ENCODE measurements at places on chromosomes 7 and 10.

GRCh38 chr10:51250278-51250920, 176.1 kb downstream of the PRKG1 start:
- DNase-seq: no peak

DNA sequence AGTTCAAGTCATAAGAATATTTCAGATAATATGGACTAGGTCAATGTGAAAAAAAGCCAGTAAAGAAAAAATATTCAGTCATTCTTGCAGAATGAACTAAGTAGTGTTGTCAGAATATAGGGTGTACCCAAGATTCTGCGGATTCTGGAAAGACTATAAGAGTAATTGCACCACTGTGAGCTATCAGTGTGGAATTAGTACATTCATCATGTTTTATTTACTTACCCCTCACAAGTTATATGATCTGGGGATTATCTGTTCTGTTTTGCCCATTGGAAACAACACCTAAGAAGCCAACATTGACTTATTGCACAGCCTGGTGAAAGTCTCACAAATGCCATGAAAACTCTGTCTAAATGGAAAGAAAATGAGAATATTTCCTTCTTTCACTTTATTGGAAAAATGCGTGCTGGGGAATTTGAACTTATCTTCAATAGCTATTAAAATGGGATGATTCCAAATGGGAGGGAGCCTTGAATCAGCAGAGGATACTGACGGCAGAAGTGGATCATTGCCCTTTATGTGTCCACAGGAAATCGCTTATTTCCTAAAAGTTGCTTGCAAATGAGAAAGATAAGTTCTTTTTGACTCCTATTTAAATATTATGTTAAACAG, 563.3 kb upstream of the POM121L12 start:
- no peak for DNase-seq

DNA sequence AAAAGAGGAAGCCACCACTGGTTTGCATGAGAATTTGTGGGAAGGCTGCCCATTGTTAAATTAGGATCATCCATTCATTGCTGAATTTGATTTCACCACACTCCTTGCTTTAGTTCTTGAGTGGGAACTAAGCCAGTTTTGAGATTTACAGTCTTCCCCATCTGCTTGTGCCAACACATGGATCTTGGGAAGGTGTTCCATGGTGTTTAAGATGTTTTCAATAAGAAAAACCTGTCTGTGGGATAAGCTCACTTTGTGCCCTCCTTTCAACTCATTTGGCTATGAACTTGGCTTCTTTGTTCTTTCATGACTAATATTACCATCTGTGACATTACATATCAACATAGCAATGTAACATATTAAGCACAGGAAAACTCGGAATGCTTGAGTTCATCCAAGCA, 73.2 kb downstream of the INHBA start:
- no peak for DNase-seq

DNA sequence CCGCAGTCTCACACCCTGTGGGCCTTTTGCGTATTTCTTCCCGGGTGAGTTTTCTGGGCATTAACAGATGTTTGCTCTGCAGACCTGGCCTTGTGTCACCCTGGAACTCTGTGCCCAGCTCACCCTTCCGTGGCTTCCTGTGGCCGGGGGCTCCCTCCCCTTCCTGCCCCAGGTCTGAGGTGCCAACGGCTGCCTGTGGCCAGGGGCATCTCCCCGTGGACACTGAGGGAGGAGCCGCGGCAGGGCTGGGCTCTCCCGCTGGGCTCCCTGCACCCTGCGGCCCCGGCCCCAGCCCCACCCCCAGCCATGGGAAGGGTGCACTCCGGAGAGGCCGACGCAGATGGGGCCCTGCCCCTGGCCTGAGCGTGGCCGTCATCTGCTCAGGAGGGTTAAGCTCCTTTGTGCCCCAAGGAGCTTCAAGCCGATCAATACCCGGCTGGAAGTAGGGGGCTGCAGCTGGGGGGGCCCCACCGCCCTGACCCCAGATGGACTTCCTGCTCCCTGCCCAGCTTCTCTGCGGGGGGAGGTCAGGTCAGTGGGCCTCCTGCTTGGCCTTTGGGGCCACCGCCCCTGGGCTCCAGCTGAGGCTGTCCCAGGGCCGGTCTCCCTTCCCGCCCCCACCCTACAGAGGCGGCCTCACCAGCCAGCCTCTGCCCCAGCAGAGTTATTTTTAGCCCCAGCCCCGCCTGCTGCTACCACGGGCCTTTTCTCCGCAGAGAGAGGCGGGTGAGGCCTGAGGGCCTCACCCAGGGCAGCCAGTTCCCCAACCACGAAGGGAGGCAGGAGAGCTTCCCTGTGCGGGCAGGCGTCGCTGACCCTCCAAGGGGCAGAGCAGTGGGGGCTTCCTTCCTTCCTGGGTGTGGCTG, 24.2 kb downstream of the PWWP2B start:
- DNase-seq: peak; percentile 71

GRCh38 chr10:22736134-22736533, 21.8 kb upstream of the PIP4K2A start:
- no peak for DNase-seq

Measured in CD4-positive, alpha-beta T cell treated with Interleukin-1 beta for 1 hour (primary cell).